ENCODE measurements at places on chromosomes 16 and 17.
A peak's percentile ranks its signal among the peaks of the same experiment; 100 is the strongest.

GRCh38 chr17:21041741-21042457 is 912 bp downstream of the USP22 start:
- peak; percentile 84 for DNase-seq

- peak; percentile 43 for DNase-seq
These were observed 6.6 kb upstream of the PITPNA start for GRCh38 chr17:1568950-1569810.

DNA sequence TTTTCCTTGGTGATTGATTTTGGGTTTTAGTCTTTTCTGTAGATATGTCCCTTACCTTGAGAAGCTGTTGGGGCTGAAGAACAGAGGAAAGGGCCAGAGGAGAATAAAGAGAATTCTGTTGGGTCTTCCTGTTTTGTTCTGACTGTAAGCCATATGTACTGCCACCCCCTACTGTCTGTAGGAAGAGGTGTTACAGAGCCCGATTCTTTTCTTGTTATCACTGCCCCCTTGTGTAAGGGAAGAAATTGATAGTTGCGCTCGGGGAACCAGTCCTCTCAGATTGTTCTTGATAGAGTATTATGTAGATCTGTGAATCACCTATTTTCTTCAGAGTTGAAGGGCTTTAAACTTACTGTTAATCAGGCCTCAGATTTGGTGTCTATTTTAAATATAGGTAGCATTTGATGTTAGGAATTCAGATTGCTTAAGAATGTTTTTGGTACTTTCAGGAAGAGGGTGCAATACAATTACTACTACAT is 2.4 kb downstream of the TANC2 start:
- peak; percentile 90 for DNase-seq

- DNase-seq = no peak
These were observed 20.6 kb upstream of the CDH15 start for GRCh38 chr16:89150981-89151380.

GRCh38 chr16:90031186-90031930 is 12.1 kb upstream of the DBNDD1 start:
- DNase-seq = no peak

GRCh38 chr16:1211451-1212268 is 13.4 kb downstream of the TPSG1 start:
- no peak for DNase-seq

DNA sequence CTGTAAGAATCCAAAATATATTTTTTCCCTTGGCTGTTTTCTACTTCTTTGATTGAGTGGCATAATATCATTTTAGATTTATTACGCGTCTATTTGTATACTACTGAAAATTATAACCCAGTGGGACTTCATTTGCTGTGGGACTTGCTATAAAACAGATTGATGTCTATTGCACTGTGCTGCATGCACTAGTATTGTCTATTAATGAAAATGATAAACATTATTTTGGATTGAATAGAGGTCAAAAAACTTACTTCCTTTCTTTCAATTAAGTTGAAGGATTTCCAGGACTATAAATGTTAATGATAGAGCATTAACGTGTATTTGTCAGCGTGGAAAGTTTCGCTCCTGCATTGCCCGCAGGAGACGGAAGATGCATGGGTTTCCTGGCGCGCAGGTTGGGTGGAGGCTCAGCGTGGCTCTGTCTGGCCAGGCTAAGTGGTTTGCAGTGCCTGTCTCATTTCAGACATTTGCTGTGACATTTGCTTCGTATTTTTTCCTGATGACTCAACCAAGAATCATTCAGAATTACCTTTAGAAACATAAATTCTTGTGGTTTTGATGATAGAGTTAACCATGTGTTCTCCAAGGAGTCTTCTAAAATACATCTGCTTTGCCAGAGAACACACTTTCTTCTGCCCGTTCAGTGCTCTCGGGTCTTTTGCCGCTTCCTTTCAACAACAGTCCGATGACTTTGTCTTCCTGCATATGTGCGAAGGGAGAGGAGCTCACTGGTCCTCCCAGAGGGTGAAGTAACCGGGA is 216.7 kb downstream of the RPTOR start:
- peak; percentile 77 for DNase-seq

GRCh38 chr16:84660973-84661372 is 12.7 kb downstream of the KLHL36 start:
- DNase-seq = no peak

DNA sequence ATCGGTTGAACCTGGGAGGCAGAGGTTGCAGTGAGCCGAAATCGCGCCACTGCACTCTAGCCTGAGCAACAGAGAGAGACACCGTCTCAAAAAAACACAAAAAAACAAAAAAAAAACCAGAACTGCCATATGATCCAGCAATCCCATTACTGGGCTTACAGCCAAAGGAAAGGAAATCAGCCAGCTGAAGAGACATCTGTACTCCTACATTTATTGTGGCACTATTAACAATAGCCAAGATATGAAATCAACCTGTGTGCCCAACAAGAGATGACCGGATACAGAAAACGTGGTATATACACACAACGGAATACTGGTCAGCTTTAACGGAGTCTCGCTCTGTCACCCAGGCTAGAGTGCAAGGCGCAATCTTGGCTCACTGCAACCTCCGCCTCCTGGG is 14.6 kb downstream of the FANCA start:
- no peak for DNase-seq

- no peak for DNase-seq
These were observed 42.9 kb downstream of the CPD start for GRCh38 chr17:30421592-30421991.
